ENCODE measurements at places on chromosomes 6 and 20. TPM values are rescaled to one million over a fixed set of nuclear protein-coding genes. Genes with fewer than 3 reads are reported as not detected.

Gene BPI
- polyA plus RNA-seq: not detected

Gene LPA
- polyA plus RNA-seq: not detected

Gene HTR1E
- polyA plus RNA-seq: 0.22 TPM

Gene FAM83B
- polyA plus RNA-seq: not detected

Gene LTA
- 0.56 TPM for polyA plus RNA-seq

Gene SLC44A4
- polyA plus RNA-seq: 0.46 TPM

Gene CYP24A1
- polyA plus RNA-seq: not detected

Gene FRMD1
- polyA plus RNA-seq: not detected

Gene TMEM170B
- 25.6 TPM for polyA plus RNA-seq

Gene COL11A2
- 20.2 TPM for polyA plus RNA-seq

Gene TSBP1
- not detected for polyA plus RNA-seq

Gene RPS6KA2
- polyA plus RNA-seq: 34.3 TPM
